ENCODE measurements at places on chromosomes 6 and 20.

DNA sequence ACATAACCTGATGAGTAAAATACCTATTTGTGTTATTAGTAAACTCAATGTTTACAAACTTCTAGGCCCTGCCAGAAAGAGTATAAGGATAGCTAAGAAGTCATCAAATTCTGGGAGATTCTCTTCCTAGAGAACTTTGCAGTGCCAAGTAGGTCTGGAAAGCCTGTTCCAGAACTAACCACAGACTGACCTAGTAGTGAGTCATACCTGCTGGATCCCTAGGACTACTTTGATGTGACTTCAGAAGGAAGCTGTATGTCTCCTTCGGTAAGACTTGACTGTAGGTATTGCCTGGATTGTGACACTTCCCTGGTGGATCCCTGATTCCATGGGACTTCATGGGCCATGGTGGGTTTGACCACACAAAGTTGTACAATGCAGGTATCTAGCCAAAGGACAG, 131.7 kb downstream of the DNAH8 start:
- no peaks in the 10 kb centered on the region for H3K36me3 ChIP-seq
- no peak overlapping the region for H3K4me3 ChIP-seq
- H3K27me3 ChIP-seq = peaks cover 15% of the 10 kb centered on the region
- H3K4me1 ChIP-seq = no peaks in the 10 kb centered on the region
- H3K27ac ChIP-seq = no peak overlapping the region
- no peak for DNase-seq

GRCh38 chr6:138849791-138850190, 53.9 kb downstream of the ECT2L start:
- H3K27ac ChIP-seq = no peak overlapping the region
- H3K4me3 ChIP-seq = no peak overlapping the region
- DNase-seq = no peak
- H3K27me3 ChIP-seq = no peaks in the 10 kb centered on the region
- H3K36me3 ChIP-seq = no peaks in the 10 kb centered on the region
- no peaks in the 10 kb centered on the region for H3K4me1 ChIP-seq

GRCh38 chr20:63400486-63401210, 39.5 kb upstream of the CHRNA4 start:
- H3K4me3 ChIP-seq = no peak overlapping the region
- no peak overlapping the region for H3K27ac ChIP-seq
- H3K36me3 ChIP-seq = no peaks in the 10 kb centered on the region
- no peaks in the 10 kb centered on the region for H3K4me1 ChIP-seq
- H3K27me3 ChIP-seq = peaks cover 23% of the 10 kb centered on the region

DNA sequence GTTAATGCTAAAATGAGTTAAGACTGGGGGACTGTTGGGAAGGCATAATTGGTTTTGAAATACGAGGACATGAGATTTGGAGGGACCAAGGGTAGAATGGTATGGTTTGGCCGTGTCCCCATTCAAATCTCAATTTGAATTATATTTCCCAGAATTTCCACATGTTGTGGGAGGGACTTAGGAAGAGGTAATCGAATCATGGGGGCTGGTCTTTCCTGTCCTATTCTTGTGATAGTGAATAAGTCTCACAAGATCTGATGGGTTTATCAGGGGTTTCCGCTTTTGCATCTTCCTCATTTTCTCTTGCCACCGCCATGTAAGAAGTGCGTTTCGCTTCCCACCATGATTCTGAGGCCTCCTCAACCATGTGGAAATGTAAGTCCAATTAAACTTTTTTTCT, 12.7 kb downstream of the ZBTB9 start:
- H3K4me1 ChIP-seq = peaks cover 1% of the 10 kb centered on the region
- peaks cover 2% of the 10 kb centered on the region for H3K27me3 ChIP-seq
- H3K27ac ChIP-seq = no peak overlapping the region
- H3K4me3 ChIP-seq = no peak overlapping the region
- no peaks in the 10 kb centered on the region for H3K36me3 ChIP-seq
- DNase-seq = no peak

DNA sequence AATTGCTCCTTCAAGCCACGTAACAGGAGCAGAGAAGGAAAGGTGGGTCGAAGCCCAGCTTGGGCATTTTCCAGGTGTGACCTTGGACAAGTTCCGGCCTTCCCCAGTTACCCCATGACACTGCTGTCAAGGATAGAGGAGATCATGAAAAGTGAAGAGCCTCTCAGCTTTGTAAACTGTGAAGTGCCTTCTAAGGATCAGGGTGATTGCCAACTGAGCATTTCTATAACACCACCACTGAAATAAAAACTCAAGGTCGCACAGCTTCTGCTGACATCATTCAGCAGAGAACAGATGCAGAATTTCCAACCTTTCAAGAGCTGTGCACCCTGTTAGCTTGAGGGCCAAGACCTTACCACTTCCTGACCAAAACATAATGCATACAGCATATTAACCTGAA, 24.0 kb upstream of the ZMYND8 start:
- H3K4me3 ChIP-seq = no peak overlapping the region
- no peak overlapping the region for H3K27ac ChIP-seq
- DNase-seq = no peak
- H3K27me3 ChIP-seq = no peaks in the 10 kb centered on the region

GRCh38 chr20:33472868-33473435, 16.9 kb upstream of the CBFA2T2 start:
- DNase-seq = no peak
- no peaks in the 10 kb centered on the region for H3K4me1 ChIP-seq
- H3K27ac ChIP-seq = no peak overlapping the region
- H3K36me3 ChIP-seq = no peaks in the 10 kb centered on the region

DNA sequence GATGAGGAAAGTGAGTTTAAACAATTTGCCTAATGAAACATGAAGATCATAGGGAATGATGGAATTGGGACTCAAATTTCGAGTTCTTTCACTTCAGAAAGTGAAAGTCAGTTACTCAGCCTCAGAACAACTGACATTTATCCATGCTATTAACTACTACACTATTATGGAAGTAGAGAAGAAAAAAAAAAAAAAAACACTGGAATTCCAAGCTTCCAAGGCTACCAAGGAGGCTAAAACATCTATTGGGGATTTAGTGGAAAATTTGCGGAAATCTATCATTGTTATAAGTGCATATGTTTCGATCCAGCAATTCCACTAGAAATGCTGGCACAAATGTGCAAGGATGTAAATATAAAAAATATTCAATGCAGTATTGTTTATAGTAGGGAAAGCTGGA, 70.4 kb downstream of the TSHZ2 start:
- no peaks in the 10 kb centered on the region for H3K36me3 ChIP-seq
- no peak overlapping the region for H3K4me3 ChIP-seq
- H3K27me3 ChIP-seq = no peaks in the 10 kb centered on the region

- H3K27me3 ChIP-seq = peaks cover 19% of the 10 kb centered on the region
- H3K27ac ChIP-seq = no peak overlapping the region
- no peak overlapping the region for H3K4me3 ChIP-seq
- no peak for DNase-seq
- H3K4me1 ChIP-seq = no peaks in the 10 kb centered on the region
These were observed 36.7 kb downstream of the SYNDIG1 start for GRCh38 chr20:24506146-24506545.

GRCh38 chr6:56152611-56153010, 94.8 kb downstream of the COL21A1 start:
- H3K27me3 ChIP-seq = no peaks in the 10 kb centered on the region
- H3K4me1 ChIP-seq = no peaks in the 10 kb centered on the region
- peaks cover 8% of the 10 kb centered on the region for H3K36me3 ChIP-seq
- H3K27ac ChIP-seq = no peak overlapping the region

DNA sequence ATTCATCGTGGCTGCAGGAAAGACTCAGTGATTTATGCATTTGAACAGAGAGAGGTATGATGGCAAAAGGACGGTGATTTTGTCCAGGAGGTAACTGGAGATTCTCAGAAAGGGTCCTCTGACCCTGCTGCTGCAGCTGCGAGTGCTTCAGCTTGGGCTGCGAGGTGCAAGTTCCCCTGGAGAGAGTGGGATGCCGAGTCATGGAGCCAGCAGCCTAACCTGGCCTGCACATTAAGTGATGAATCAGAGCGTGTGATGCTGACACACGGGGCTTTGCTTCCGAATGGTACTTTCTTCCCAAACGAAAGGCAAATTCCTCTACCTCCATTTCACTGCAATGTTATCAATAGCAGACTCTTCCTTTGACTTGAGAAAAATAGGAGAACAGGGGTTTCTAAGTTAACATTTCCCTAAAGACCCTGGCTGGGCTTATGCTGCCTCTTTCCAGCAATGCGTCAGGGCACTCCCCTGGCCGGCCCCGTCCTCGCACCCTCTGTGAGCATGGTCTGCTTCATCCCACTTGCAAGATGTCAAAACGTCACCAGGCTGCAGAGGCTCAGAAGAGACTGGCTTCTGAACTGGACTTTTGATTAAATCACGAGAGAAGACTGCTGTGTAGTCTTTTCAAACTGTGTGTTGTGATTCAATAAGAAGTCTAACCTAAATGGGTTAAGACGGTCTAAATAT, 628.0 kb upstream of the AGPAT4 start:
- no peak overlapping the region for H3K27ac ChIP-seq
- H3K4me3 ChIP-seq = no peak overlapping the region
- DNase-seq = no peak
- no peaks in the 10 kb centered on the region for H3K27me3 ChIP-seq
- no peaks in the 10 kb centered on the region for H3K4me1 ChIP-seq
- no peaks in the 10 kb centered on the region for H3K36me3 ChIP-seq

GRCh38 chr6:1283501-1283900, 28.4 kb upstream of the FOXQ1 start:
- no peaks in the 10 kb centered on the region for H3K36me3 ChIP-seq
- H3K4me3 ChIP-seq = no peak overlapping the region
- no peak overlapping the region for H3K27ac ChIP-seq
- DNase-seq = no peak
- peaks cover 23% of the 10 kb centered on the region for H3K27me3 ChIP-seq

GRCh38 chr6:137873273-137873762, 6.3 kb downstream of the TNFAIP3 start:
- H3K4me1 ChIP-seq = peaks cover 76% of the 10 kb centered on the region
- peak overlapping the region; percentile 96 for H3K27ac ChIP-seq
- no peaks in the 10 kb centered on the region for H3K27me3 ChIP-seq
- peaks cover 65% of the 10 kb centered on the region for H3K36me3 ChIP-seq
- no peak for DNase-seq

GRCh38 chr6:156899071-156899470, 121.9 kb downstream of the ARID1B start:
- H3K36me3 ChIP-seq = peaks cover 22% of the 10 kb centered on the region
- peaks cover 74% of the 10 kb centered on the region for H3K4me1 ChIP-seq
- no peak for DNase-seq
- peak overlapping the region; percentile 11 for H3K4me3 ChIP-seq

GRCh38 chr6:47529734-47530133, 52.1 kb downstream of the CD2AP start:
- H3K4me3 ChIP-seq = no peak overlapping the region
- DNase-seq = no peak
- H3K36me3 ChIP-seq = peaks cover 10% of the 10 kb centered on the region
- H3K27ac ChIP-seq = no peak overlapping the region

DNA sequence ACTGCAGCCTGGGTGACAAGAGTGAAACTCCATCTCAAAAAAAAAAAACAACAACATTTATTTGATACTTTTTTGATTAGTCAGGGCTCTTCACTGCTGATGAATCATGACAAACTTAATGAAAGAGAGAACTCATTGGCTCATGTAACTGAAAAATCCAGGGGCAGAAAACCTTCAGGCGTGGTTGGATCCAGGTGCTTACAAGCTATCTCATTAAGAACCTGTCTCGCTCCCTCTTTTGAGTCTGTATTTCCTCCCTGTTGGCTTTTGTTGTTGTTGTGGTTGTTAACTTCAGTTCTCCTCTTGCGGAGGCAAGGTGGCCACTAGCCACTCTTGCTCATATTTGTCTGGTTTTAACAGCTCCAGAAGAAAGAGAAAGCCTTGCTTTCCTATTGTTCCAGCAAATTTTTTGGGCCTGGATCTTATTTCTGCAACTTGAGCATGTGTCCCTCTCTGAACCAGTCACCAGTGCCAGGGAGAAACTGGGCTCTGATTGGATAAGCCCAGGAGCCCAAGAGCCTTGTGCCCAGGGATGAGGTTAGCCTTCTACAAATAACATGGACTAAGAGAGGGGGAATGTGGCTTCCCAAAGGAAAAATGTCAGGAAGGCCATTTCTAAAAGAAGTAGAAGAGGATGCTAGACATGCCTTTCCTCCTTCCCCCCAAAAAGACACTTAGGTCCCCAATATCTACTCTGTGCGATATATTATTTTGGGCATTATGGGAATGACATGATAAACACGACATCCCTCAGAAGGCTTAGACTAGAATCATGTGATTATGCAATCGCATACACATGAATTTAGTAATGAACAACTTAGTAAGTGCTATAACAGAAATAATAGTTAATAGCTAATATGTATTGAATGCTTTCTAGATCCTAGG, 64.5 kb downstream of the PHACTR2 start:
- H3K4me3 ChIP-seq = no peak overlapping the region
- no peaks in the 10 kb centered on the region for H3K27me3 ChIP-seq
- no peaks in the 10 kb centered on the region for H3K36me3 ChIP-seq
- no peak for DNase-seq
- no peak overlapping the region for H3K27ac ChIP-seq

- no peak for DNase-seq
- no peaks in the 10 kb centered on the region for H3K27me3 ChIP-seq
- H3K36me3 ChIP-seq = no peaks in the 10 kb centered on the region
- no peak overlapping the region for H3K4me3 ChIP-seq
- peaks cover 88% of the 10 kb centered on the region for H3K4me1 ChIP-seq
These were observed 7.3 kb downstream of the TMEM181 start for GRCh38 chr6:158567152-158567551.

DNA sequence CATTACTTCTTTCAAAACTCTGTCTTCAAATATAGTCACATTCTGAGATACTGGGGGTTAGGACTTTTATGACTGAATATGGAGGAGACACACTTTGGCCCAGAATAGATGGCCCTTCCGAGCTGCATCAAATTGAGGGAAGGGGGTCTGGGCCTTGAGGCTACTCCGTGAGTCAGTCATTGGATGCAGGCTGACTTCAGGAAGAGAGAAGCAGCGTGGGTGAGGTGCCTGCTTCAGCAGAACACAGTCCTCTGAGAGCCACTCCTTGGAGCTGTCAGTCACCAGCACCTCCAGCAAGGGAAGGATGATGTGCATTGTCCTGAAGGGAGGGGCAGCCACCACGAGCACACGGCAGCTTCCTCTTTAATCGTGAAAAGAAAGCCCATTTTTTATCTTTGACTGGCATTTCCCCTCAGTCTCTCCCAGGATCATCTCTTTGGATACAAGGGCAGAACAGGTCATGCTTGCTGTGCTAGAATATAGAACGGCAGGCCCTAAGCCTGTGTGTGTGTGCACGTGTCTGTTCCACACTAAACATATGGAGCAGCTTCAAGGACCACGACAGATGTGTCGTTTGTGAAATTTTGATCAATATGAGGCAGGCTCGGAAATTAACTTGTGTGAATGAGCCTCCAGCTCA, 721.6 kb downstream of the KIF16B start:
- DNase-seq = no peak
- no peak overlapping the region for H3K4me3 ChIP-seq
- H3K27me3 ChIP-seq = no peaks in the 10 kb centered on the region
- H3K4me1 ChIP-seq = no peaks in the 10 kb centered on the region
- no peak overlapping the region for H3K27ac ChIP-seq

GRCh38 chr6:7916959-7917358, 6.4 kb upstream of the TXNDC5 start:
- H3K36me3 ChIP-seq = no peaks in the 10 kb centered on the region
- no peak for DNase-seq
- no peak overlapping the region for H3K27ac ChIP-seq
- no peak overlapping the region for H3K4me3 ChIP-seq

- H3K27ac ChIP-seq = no peak overlapping the region
- DNase-seq = no peak
- H3K27me3 ChIP-seq = no peaks in the 10 kb centered on the region
- H3K36me3 ChIP-seq = peaks cover 6% of the 10 kb centered on the region
These were observed 18.5 kb downstream of the NOL4L start for GRCh38 chr20:32566379-32567374.
